ENCODE measurements at places on chromosomes 5 and 9.
A peak's percentile ranks its signal among the peaks of the same experiment; 100 is the strongest.

DNA sequence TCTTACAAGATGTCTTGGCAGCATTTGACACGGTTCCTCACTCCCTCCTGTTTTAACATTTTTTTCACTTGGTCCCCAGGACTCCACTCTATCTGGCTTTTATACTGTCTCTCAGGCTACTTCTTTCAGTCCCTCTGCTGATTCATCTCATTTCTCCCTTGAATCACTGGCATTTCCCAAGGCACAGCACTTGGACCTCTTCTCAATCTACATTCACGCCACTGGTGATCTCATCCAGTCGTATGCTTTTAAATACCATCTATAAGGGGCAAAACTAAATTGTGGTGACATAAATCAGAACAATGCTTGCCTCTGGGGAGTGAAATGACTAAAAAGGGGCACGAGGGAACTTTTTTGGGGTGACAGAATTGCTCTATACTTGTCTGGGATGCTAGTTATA, 47.1 kb downstream of the MAPKAP1 start:
- no peak for DNase-seq

- no peak for DNase-seq
These were observed 27.6 kb downstream of the TPD52L3 start for GRCh38 chr9:6355728-6356127.

- peak; percentile 11 for DNase-seq
These were observed 644 bp downstream of the NIM1K start for GRCh38 chr5:43192558-43193180.

DNA sequence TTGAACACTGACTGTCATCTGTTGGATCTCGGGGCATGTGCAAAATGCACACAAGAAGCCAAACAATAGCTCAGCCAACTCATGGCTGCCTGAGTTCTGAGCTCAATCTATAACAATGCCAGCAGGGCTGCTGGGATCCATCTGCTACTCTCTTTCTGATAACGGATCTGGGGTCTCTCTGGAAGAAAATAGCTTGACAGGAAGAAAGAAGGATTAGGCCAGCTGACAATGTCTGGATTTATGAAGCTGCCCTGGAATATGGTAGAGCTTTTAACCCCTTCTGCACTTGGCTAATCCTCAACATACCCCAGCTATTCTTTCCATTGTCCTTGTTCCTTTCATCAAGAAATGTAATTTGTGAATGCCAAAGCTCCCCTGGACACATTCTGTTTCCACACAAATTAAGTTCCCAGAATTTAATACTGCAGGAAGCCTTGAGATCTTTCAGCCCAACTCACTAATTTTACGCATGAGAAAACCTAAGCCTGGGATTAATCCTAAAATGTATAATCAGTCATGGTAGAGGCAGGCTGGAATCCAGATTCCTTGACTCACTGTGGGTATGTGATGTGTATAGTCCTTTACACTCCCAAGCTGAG, 62.7 kb upstream of the PCA3 start:
- no peak for DNase-seq

GRCh38 chr5:92939428-92939827, 641.6 kb downstream of the NR2F1-AS1 start:
- DNase-seq: no peak

DNA sequence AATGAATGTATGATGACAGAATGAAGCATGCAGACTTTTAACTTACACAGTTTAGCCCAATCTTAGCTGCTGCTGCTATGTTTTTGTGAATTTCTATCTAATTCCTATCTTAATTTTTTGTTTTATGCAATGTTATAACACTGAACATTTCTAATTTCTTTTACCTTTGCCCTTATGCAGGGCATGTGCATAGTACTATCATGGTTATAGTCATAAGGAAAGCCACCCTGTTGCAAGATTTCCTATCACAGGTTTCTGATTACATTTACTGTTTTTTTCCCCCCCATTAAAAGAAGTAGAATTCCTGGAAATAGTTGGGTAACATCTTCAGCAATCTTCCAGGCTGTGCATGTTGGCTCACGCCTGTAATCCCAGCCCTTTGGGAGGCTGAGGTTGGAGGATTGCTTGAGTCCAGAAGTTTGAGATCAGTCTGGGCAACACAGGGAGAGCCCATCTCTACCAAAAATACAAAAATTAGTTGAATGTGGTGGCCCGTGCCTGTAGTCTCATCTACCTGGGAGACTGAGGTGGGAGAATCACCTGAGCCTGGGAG, 164.4 kb downstream of the KDM4C start:
- DNase-seq: no peak

- no peak for DNase-seq
These were observed at the start of gene ARL14EPL for GRCh38 chr5:116032094-116032517. Gene ARL14EPL (plus strand): TSS chr5:116032472. CDS start chr5:116051466, 18,994 bp downstream.

GRCh38 chr5:92267830-92268229, 884.7 kb upstream of the ARRDC3 start:
- DNase-seq: no peak

GRCh38 chr5:104661256-104661655, 1098.7 kb upstream of the NUDT12 start:
- no peak for DNase-seq

DNA sequence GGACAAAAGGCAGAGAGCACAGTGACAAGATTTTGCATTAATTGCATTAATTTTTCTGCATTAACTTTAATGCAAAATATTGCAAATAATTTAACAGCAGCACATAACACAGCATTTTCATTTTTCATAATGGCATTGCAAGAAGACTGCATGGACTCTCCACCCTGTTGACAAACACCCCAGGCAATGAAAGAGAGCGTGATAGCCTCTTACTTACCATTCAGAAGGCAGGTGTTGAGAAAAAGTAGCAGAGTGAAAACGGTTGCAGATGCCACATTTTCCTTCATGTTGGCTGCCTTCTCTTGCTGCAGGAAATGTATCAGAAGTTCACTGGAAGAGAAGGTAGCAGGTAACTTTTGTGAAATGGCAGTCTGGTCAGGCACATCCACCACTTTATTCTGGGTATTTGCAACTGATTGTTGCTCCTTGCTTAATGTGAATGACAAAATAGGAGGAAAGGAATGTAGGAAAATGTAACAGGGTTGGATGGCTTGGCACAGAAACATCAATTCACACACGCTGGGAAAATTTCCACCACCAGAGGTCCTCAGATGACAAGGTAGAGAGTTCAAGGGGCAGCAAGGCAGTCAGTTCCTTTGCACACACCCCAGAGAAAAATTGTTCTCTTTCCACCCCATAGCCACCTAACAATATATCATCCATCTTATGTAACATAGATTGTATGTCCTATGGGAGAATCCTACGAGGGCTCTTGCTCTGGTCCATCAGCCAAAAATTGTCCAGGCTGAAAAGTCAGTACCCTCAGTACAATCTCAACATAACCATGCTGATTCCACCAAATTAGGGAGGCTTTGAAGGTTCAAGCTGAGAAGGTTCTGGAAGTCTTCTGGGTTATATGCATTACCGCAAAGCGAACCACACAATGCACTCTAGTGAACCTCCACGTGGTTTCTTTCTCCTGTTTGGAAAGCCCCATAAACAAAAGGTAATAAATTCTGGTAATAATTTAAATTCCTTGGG, 41.9 kb upstream of the AGXT2 start:
- peak; percentile 50 for DNase-seq

GRCh38 chr9:126456441-126457174, 130.0 kb downstream of the MVB12B start:
- DNase-seq: no peak

- no peak for DNase-seq
These were observed 9.9 kb downstream of the NR2F1 start for GRCh38 chr5:93592883-93593282.

GRCh38 chr5:169374761-169375160, 73.8 kb upstream of the SLIT3 start:
- no peak for DNase-seq

GRCh38 chr5:168637281-168637680, 58.1 kb upstream of the PANK3 start:
- DNase-seq: no peak

DNA sequence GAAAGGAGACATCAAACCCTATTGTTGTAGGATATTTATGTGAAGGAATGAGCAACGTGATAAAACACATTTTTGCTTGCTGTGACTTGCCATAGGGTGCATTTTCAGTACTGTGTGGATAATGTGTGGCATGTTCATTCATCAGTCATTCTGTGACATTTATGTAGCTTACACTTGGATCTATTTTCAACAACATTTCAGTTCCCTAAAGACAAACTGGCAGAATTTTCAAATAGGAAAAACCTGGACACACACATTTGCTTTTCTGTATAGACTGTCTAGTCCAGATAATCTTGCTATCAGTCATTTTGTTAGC, 127.7 kb downstream of the TMC1 start:
- DNase-seq: no peak

- DNase-seq: no peak
These were observed 622.3 kb downstream of the MTRR start for GRCh38 chr5:8491254-8491653.

DNA sequence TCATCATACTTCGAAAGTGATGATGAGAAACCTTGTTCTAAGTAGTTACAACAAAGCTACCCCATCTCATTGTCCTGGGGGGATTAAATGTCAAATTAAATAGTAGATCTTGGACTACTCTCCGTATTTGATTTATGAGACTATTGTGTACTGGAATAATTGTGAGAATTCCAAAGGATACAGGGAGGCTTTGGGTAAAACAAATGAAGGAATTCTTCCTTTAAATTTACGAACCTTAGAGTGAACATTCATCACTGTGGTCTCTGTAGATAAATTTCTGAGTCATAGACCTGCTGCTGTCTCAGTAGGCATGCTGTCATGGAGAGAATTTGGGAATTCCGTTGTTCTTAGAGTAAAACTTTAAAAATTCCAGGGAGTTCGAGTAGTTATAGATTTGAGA, 836.2 kb downstream of the DNAH5 start:
- DNase-seq: no peak

DNA sequence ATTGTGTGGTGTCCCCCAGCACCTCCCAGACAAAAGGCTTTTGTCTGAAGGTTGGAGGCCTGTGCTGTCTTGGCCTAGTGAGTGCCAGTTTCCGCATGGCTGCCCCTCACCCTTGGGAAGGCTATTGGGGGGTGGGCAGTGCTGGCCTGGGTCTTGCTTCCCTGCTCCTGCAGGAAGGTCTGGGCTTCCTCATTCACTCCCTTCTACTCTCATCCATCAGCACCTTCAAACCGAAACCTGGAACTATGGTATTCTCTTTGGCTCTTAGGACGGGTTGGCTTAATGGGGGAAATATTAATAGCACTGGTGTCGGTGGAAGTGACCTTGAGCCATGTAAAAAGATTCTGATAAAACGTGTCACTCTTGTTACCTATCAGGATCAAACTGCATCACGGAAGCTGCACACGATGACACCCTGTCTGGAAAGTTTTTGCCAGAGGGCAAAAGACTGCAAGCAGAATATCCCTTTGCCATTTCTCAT, 34.0 kb upstream of the GLRX start:
- DNase-seq: no peak

DNA sequence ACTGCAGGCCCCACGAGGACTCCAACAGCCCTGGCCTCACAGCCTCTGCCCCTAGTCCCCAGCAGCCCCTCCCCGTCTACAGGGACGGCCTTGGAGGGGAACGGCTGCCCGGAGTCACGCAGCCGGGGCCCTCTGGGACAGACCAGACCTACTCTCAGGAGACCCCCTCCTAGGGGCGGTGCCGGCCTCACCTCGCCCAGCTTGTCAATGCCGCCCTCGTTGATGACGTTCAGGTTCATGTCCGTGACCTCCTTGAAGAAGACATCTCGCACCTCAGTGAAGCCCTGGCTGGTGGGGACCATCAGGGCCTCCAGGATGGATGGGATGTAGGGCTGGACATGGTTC, 58.6 kb downstream of the LRSAM1 start:
- DNase-seq: no peak

DNA sequence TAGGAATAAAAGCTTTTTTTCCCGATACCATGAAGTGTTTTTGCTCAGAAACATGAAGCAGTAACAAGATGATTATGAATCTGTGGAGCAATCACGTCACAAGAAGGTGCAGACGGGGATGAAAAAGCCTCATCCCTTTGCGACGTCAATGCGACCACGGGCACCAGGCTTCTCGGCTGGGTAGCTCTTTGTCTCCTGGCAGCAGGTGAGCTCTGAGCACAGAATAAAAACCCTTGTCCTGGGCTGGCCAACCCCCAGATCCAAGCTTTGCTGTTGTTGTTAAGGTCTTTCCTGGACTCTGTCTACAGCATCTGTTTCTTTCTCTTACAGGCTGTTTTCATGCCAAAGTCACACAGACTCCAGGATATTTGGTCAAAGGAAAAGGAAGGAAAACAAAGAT, 113.8 kb downstream of the ANKRD18B start:
- DNase-seq: no peak

- no peak for DNase-seq
These were observed 85.1 kb upstream of the GRHPR start for GRCh38 chr9:37337301-37337890.

DNA sequence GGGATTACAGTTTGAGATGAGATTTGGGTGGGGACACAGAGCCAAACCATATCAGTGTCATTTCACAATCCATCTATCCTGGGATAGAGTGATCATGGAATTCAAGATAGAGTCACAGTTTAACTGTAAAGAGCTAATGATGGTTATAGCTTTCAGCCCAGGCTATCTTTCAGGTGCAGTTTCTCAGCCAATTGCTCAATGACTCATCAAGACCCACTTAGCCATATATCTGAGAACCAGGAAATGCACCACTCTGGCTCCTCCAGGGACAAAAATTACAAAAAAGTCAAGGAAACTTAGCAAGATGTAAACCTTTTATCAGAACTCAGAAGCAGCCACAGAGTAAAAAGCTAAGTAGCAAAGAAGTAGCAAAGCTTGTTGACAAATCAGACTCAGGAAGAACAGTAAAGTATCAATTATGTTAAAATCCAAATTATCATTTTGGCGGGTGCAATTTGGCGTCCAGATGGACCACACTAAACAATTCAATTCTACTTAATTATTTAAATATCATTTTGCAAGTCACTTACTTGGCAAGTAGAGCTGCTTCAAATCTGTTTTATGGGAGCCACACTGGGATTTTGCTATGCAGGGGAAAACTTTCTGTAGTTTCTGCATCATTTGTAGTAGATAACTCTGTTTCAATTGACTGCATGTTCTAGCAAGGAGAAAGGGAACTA, 169.4 kb downstream of the TLE1 start:
- DNase-seq: no peak

- no peak for DNase-seq
These were observed 420.0 kb downstream of the SEMA5A start for GRCh38 chr5:9125852-9126251.

DNA sequence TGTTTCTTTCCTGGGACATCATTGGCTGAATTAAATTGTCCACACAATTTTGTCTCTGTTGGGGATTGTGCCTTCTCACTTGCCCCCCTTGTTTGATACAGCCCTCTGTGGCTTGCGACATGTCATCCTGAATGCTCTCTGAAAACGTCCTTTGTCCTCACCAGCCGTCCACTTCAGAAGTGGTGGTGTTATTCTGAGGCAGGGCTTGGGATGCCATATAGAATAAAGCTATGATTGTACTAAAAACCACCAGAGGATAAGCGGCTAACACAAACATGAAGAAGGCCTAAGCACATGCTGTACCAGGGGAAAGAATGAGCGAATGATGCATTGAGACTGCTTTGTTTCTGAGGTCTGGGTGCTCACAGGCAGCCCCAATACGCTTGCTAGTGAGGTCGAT, 3.5 kb upstream of the SNX30 start:
- DNase-seq: no peak
